ENCODE measurements at places on chromosomes 7 and 10.

- no peak for DNase-seq
Measured at GRCh38 chr10:80458638-80459037, 4.5 kb downstream of the TSPAN14 start.

DNA sequence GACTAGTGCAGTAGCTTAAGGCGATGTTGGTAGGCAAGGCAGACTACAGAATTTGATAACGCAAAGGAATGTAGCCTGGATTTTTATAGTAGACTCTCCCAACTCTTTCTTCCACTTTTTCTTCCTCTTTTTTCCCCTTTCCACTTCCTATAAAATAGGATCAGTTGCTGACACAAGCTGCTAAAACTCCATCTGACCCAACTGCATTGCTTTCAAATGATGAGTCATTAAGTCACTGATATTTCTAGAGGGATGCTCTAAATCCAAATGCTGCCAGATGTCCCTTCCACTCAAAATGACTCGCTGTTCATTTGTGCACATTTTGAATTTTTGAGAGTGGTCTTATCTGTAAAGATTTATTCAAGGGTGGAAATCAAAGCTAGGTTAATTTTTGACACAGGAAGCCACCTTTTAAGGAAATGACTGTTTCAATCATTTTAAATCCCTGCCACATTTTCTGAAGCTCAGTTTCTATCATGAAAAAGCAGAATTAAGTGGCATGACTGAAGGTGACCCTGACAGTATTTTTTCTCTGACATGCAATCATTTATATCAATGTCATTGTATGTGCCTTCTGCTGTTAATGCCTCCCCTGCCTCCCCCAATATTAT is 25.8 kb upstream of the SFMBT2 start:
- no peak for DNase-seq

DNA sequence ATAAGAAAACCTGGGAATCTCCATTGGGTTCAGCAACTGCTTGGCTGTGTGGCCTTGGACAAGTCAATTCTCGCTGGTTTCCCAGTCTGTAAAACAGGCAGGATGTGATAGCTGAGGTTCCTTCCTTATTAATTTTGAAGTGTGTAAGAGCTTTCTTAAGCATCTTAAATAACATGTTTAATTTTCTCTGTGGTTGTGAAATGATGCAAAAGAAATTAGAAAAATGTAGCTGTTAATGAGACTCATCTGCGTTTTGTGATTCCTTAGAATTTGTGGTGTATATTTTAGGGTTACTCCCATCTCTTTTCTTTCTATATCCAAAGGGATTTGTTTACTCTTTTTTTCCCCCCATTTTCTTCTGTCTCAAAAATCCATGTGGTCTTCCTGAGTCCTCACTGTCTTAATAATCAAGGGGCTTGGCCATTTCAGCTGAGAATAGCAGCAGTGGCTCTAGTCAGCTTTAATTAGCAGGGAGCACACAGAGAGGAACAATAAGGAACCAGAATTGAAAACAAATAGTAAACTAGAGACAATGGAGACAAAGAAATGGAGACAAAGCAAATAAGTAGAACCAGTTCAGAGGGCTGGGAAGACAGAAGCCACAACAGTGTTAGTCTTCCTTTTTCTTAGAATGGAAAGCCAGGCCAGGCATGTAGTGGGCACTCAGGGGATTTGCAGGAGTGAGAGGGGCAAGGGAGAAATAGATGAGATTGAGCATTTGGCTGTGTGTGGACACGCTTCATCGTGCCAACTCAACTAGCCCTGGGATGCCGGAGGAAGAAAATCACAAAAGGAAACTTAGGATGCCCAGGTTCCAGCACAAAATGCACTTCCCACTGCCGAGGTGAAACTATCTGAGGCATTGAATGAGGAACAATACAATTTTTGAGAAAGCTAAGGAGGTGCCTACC is 93.9 kb downstream of the CHN2 start:
- no peak for DNase-seq

DNA sequence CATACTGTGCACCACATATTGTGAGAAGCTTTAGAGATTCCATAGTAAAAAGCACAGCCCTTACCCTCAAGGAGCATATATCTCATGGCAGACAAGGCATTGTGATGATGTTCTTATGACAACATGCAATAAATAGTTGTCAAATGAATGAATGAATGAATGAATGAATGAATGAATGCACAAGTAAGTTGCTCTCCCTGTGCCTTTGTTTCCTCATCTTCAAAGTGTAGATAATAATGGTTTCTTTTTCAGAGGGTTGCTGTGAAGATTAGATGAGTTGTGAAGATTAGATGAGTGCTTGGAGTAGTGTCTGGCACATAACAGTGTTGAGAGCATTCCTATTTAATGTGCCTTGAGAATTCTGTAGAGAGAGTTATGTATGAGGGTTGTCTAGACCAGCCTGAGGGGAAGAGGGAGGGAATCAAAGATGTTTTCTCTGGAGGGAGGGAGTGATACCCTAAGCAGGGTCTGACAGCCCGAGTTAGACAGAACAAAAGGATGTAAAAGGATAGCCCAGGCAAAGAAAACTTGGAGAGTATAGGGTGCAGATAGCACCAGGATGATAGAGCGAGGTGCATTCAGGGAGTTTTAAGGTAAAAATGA is 217.2 kb downstream of the RELN start:
- no peak for DNase-seq

- DNase-seq: no peak
Measured at GRCh38 chr7:8290645-8291308, 28.8 kb upstream of the ICA1 start.

DNA sequence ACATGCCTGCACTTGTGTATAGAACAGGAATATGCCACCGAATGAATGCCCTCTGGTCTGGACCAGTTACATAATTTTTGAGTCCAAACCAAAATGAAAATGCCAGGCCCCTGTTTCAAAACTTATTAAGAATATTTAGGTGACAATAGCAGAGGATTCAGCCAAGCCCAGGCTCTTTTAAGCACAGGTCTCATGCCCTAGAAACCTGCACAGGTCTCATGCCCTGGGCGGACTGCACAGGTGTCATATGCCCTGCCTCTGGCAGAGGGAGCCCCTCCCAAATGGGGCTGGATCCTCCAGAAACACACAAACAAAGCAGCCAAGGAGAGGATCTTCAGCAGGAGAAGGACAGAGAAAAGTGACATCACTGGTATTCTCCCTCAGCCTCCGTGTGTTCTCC is 605.4 kb upstream of the NRP1 start:
- no peak for DNase-seq

GRCh38 chr10:27635290-27635689 is 110.3 kb downstream of the MKX start:
- DNase-seq: no peak
